Epithelial cell of esophagus (primary cell): ENCODE measurements at places on chromosomes 2 and 18.
A peak's percentile ranks its signal among the peaks of the same experiment; 100 is the strongest.

DNA sequence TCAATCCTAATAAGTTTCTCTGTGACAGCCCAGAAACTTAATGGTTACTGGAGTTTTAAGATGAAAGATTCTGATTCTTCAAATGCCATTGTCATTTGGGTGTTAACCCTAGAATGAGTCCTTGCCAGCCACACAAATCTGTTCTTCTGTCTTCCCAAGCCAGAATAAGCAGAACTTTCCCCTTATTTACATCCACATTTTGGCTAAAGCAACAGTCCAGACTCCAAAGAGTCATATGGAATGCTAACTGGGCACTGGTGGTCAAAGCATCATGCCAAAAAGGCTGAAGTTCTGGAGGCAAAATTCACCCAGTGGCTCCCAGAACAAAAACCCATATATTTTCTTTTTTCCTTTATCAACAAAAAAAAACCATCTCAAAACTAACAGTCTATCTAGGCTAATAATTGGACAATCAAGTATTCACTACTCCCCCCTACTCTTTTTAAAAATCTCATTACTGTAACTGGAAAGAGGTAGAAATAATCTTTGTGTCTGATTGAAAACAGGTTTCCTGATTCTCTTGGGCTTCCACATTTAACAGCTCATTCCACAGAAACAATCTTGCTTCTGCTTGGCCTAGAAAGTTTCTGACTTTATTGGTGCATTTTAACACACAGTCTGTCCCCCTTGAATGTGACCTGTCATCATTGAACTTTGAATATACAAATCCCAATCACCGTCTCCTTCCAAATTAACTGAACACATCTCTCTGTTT is 89.6 kb upstream of the SETBP1 start:
- no peak for DNase-seq

- DNase-seq = no peak
Observed at GRCh38 chr2:85347599-85347998, 6.7 kb downstream of the RETSAT start.

DNA sequence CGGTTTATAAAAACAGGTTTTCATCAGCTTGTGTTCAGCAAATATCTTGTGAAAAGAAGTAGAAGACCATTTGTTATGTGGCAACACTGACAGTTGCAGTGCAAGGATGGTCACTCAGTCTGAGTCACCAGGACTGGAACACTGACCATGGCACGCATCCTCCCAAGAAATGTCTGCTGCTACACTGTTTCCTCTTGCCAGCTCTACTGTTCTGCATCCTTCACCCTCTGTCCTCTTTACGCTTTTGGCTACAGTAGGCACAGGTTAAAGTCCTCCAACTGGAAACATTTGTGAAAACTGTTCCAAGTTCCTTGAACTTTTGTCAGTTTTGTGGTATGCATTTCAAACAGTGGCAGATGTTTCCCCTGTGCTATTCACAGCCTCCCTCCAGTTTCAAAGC is 39.4 kb downstream of the OSR1 start:
- DNase-seq = no peak

DNA sequence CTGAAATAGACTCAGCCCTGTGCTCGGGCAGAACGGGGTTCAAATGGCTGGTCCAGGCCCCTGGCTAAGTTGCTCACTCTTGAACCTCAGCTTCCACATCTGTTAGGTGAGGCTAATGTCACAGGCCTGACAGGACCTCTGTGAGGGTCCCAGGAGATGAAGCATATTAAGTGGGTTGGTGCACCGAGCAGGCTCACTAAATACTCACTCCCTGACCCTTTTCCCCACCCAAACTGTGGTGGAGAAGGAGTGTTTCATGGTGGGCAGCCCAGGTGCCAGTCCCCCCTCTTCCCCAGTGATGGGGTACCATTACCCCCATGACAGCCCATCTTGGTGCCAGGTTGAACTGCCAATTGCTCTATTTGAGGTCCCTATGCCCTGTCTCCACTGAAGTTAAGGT is 286.0 kb downstream of the MYCN start:
- no peak for DNase-seq

DNA sequence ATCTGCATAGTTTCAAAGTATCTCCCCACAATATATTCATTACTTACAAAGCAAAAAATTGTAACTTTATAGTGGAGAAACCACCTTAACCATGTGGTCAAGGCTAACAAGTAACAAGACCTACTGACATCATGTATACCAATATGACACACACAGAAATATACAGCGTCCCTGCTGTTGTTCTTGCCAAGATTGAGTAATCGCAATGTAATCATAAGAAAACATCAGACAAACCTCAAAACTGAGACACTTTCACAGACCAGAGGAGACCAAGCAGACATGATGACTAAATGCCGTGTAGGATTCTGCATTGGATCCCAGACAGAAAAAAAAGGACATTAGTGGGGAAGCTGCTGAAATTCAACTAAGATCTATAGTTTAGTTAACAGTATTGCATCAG is 123.0 kb downstream of the ACAA2 start:
- DNase-seq = peak; percentile 92

DNA sequence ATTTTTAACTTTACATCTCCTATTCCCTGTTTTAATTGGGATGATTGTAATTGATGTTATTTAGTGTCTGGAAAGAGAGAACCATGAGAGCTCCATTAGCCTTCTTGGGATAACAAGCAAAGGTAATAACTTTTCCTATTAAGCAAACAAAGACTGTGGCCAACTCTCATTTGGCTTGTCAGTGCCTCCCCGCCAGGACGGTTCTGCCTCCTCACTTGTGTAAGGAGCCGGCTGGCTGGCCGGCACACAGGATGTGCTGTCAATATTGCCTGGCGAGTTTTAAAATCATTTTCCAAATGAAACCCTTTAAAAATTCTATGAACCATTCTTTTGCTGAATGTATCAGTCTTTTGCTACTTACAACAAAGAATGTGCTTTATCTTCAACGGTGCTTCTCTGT is 898.3 kb downstream of the CPS1 start:
- no peak for DNase-seq

DNA sequence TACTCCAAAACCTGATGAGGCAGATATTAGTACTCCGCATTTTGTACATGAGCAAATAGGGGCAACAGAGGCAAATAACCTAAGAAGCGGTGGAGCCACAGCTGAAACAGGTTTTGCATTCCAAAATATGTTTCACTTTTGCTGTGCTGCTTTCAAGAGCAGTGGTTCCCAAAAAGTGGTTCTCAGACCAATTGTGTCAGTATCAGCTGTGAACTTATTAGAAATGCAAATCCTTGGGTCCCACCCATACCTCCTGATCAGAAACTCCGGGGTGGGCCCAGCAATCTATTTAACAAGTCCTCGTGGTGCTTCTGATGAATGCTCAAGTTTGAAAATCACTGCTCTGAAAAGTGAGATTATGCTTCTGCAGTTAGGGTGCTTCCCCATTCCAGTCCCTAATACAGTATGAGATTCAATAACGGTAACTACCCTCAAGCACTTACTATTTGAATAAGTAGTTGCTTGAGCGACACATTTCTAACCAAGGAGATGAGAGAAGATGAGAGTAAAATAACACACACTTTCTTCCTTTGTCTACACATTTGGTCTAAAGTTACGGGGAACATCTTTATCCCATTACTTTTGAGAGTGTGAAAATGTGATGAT is 17.8 kb upstream of the TCF4 start:
- no peak for DNase-seq

GRCh38 chr18:7071600-7071999 is 46.0 kb downstream of the LAMA1 start:
- no peak for DNase-seq

- no peak for DNase-seq
Observed at GRCh38 chr2:181657379-181657778, 474 bp upstream of the CERKL start.

DNA sequence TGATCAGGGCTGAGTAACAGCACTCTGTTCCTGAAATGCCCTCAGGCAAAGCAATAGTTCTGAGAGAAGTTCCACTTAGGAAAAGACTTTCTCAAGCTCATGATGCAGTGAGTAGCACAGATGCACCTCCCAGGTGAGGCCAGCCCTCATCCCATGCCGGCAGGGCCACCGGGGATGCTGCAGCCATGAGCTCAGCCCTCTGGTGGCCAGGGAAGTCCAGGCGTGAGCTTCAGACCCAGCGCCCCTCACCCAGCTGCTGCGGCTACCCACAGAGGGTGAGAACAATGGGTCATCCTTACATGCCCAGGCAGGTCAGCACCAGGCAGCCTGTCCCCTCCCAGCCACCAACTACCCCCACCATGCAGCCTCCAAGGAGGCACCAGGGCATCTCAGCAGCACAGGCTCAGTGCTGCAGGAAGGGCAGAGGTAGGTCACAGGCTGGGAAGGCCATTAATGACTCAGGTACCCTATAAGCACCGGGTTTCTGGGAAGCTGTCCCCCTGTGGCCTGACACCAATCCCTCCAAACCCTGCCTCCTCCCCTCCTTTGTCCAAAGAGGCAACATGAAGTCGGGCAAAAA is 50.6 kb downstream of the TTC32 start:
- peak; percentile 30 for DNase-seq

DNA sequence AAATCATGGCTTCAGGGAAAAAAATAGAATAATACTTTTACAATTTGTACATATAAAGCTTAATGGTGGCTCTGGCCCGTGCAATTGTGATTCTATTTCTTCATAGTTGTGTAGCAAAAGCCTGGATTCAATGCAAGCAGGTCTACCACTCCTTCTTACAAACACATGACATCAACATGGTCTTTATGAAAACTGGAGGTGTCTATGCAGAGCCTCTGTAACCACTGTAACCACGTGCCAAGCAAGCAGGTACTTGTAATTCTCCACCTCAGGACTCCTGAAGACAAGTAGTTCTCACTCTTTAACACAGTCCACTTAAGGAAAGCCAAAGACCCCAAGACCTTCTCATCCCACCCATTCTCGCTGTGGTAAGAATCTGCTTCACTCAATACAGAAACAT is 62.6 kb downstream of the METTL4 start:
- DNase-seq = peak; percentile 70

GRCh38 chr2:73269686-73270465 is 14.4 kb downstream of the FBXO41 start:
- DNase-seq = no peak

GRCh38 chr2:15494877-15495276 is 66.3 kb downstream of the NBAS start:
- no peak for DNase-seq

GRCh38 chr18:59279193-59279592 is 5.9 kb upstream of the RAX start:
- no peak for DNase-seq

GRCh38 chr2:43391201-43391877 is 164.9 kb upstream of the ZFP36L2 start:
- DNase-seq = no peak

DNA sequence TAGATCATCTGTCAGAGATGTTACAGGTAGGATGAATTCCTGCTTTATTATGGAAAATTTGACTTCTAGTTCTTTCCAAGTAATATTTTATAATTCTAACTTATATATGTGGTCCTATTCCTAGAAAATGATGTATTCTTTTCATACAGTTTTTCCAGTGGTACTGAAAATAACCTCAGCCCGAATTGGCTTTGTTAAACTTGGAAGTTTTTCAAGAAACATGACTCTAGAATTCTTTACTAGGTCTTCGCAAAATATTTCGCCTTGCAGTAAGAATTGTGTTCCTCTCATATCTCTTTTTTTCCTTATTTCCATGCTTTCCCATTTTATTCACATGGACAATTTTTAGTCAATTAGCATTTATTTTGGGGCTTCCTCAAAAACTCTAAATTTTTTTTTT is 60.5 kb downstream of the BMPR2 start:
- DNase-seq = no peak

DNA sequence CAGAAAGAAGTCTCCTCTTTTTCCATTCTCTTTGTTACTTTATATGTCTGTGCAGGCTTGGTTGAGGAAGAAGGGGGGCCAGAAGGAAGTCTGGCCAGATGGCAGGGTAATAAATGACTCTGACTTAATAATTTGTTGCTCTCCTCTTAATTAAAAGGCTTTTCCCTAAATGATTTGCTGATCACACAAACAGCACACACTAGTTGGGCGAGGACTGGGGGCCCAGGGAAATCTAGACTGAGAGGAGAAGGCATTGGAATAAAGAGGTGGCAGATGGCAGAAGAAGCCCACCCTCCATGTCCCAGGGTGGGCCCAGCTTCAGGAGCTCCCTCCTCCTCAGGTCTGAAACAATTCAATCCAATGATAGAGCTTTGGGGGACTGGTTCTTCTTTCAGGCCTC is 12.7 kb upstream of the SMARCAL1 start:
- no peak for DNase-seq

DNA sequence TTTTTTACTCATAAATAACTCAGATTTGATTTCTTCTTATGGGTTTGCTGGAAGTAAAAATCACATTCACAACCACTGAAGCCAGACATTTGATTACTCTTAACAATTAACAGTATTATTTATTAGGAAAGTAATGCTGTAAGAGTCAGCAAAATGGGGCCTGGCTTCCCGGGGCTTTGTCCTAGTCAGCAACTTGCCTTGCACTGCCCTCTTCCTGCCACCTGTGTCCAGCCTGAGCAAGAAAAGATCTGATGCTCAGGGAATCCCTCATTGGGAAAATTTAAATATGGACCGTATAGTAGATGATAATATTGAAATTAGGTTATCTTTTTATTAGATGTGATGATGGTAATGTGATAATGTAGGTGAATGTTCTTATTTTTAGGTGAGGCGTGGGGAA is 30.8 kb upstream of the ACYP2 start:
- DNase-seq = peak; percentile 57

GRCh38 chr18:8910843-8911242 is 191.7 kb upstream of the NDUFV2 start:
- DNase-seq = no peak

GRCh38 chr2:193584522-193584938 is 1389.8 kb upstream of the TMEFF2 start:
- DNase-seq = peak; percentile 66

DNA sequence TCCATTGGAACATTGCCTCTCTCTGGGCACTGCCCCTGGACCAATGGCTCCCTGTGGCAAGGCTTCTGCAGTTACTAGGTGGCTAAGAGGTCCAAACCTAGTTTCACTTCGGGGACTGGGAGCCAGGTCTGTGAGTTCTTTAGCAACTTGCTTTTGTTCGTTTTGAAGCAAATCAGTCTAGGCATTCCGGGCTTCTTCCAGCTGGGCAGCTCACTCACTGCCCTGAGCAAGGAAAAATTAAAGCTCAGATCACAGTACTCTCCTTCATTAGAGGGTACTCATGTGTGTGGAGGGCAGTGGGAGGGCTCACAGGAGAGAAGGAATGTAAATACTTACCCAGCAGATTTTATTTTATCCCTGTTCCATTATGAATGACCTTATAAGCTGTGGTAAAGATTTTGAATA is 80.3 kb downstream of the SPP2 start:
- no peak for DNase-seq

GRCh38 chr2:44940732-44941464 is 604 bp upstream of the SIX3 start:
- DNase-seq = no peak
